NCI-H2171 (cell line): ENCODE measurements at places on chromosomes 2 and 18.
A peak's percentile ranks its signal among the peaks of the same experiment; 100 is the strongest.

DNA sequence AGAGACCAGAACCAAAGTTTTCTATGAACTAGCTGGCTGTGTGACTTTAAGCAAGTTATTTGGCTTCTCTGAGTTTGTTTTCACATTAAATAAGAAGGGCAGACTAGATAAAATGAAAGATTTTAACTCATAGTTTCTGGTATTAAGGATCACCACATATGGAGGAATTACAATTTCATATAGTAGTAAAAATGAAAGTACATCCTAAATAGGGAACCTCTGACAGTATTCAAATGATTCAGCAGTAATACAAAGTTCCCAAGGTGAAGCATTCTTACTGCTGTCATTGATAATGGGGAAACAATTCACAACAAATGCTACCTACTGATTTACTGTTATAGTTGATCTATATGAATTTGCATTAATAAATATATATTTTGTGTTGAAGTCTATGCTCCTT, 170.3 kb upstream of the VRK2 start:
- no peak for DNase-seq

DNA sequence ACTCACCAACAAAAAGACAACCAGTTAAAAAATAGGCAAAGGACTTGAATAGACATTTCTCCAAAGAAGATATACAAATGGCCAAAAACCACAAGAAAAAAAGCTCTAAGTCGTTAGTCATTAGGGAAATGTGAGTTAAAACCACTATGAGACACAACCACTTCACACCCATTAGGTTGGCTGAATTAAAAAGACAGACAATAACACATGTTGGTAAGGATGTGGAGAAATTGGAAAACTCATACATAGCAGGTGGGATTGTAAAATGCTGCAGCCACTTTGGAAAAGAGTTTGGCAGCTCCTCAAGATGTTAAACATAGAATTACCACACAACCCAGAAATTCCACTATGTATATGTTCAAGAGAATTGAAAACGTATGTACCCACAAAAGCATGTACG, 117.6 kb upstream of the SPATS2L start:
- DNase-seq = no peak

- no peak for DNase-seq
Measured at GRCh38 chr2:36165132-36165531, 190.4 kb upstream of the CRIM1 start.

GRCh38 chr2:133177196-133177595, 391.1 kb downstream of the NCKAP5 start:
- no peak for DNase-seq

GRCh38 chr18:55396979-55397378, 191.0 kb downstream of the TCF4 start:
- no peak for DNase-seq

DNA sequence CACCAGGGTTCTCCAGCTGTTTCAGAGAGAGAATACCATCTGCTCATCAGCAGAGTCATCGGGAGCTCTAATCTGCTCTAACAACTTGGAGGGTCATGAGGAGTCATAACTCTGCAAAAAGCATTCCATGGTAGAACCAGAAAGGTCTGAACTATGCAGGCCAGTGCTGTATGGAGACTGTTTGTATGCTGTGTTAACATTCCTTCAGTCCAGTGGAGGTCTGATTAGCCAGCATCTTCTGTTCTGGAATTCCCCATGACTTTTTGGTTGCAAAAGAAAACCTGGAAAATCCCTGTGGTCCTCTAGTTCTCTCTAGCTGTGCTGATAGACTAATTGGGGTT, 9.4 kb upstream of the ITGB6 start:
- no peak for DNase-seq

- DNase-seq = no peak
Measured at GRCh38 chr2:144198116-144198515, 321.8 kb downstream of the ZEB2 start.

DNA sequence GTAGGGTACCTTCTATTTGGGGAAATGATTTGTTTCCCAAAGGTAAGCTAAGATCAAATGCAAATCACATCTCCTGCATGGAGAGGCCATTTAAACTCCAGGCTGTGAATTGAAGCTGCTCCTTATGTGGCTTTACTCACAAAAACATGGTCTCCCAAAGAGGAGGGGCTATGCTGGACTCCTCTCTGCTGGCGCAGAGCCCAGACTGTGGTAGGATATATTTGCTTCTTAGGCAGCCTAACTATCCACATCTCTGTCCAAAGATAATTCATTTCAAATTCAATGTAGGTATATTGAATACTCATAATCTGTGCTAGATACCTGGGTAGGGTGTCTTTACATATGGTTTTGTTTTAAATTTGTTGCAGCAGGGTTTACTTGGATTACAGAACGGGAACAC, 358.5 kb downstream of the ALK start:
- DNase-seq = no peak

- peak; percentile 84 for DNase-seq
Measured at GRCh38 chr2:19362755-19363473, 4.5 kb upstream of the OSR1 start.

DNA sequence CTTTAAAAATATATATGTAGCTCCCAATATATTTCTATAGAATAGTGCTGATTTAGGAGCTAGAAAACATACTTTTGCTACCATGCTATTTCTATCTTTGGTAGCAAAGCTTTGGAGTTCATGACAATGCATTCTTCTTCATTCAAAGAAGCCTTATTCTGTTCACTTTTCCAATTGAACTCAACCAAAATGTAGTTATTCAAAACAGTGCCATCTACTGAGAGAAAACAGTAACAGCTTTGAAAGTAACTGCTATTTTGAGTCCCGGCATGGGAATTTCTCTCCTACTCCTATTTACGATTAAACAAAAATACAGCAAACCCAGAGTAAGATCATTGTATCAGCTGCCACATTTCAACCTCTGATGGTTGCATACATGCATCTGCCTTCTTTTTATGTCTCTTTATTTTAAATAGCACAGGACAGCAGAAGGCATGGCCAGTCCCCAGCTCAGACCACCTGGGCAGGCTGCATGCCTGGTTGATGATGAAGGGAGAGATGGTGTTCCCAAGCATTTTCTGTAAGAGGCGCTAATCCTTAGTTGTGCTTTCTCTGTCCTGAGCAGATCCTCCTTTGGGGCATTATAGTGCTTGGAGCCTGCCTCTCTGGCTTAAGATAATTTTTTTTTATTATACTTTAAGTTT, 69.7 kb upstream of the SULT1C3 start:
- DNase-seq = no peak

GRCh38 chr18:13217466-13217961, 1.0 kb upstream of the LDLRAD4 start:
- DNase-seq = peak; percentile 44
